ENCODE measurements at places on chromosomes 12 and 14.

DNA sequence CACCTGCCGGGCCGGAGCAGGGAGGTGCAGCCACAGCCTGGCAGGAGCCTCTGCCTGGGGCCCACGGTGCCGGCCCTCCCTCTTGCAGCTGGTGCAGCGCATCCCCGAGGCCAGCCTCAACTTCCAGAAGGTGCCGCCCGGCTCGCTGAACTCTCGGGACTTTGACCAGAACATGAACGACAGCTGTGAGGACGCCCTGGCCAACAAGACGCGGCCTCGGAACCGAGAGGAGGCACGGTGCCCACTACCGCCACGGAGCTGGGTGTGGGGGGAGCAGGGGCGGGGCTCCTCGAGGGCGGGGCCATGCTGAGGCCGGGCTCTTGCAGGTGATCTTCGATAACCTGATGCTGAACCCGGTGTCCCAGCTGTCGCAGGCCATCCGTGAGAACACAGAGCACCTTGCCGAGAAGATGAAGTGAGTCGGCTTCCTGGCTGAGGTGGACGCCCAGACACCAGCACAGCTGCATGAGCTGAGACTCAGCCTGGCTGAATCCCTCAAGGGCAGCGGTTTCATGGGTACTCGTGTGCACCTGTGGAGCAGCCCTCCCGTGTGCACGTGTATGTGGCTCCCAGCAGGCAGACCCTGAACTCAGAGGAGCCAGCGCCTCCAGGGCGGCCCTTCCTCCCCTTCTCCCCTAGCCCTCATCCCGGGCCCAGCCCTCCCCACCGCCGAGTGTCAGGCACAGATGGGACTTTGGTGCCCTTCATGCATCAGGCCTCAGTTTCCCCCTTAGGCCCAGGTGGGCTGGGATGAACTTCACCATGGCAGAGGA lies 28.6 kb downstream of the CEP170B start:
- DNase-seq = no peak

DNA sequence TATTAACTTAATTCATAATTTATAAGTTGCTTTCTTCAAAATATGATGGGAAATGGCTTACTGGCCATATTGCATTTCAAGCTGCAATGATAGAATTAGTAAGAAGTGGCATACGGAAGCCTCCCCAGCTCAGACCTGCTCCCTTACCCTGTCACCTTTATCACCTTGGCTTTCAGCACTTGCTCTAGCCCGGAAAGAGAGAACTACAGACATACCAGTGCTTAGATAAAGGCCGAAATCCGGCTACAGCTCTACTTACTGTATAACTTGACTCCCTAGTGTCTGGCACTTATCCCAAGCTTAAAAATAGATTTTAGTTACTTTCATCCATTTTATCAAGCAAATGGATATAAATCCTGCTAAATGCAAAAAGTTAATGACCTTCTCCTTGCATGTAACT lies 42.5 kb downstream of the PKP2 start:
- DNase-seq = no peak

- no peak for DNase-seq
Observed at GRCh38 chr14:105534586-105534985, 8.2 kb downstream of the TMEM121 start.

GRCh38 chr12:94749890-94750289 lies 99.5 kb upstream of the TMCC3 start:
- no peak for DNase-seq

- DNase-seq = no peak
Observed at GRCh38 chr12:121804417-121805111, 755 bp downstream of the SETD1B start.

DNA sequence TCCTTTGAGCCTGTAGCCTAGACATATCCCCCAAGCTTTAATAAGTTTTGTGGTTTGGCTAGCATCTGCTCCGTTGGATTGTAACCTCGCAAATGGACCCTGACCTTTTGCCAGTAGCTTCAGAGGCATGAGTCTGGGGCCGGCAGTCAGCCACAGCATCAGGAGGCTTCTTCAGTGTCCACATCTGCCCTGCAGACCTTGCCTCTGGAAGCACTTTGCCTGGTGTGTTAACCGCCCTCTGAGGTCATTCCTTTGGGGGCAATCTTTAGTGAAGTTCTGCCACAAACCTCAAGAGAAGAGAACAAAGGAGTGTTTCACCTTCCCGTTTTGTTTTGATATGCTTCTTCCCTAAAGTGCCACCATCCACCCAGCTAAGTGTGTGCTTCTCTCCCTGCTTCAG lies 71.4 kb downstream of the GNS start:
- no peak for DNase-seq

DNA sequence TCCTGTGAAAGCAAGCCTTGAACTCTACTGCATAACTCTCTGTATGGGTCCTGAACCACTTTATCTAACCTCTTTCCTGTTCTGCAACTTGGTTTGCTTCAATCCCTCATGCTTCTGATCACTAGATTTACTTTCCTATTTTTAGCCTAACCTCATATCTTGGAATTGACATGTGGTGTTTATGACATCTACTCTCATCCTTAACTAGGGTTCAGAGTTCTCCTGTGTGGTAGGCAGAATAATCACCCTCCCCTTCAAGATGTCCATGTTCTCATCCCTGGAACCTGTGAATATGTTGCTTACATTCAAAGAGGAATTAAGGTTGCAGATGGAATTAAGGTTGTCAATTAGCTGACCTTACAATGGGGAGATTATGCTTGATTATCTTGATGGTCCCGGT lies 67.4 kb upstream of the STXBP6 start:
- DNase-seq = no peak

DNA sequence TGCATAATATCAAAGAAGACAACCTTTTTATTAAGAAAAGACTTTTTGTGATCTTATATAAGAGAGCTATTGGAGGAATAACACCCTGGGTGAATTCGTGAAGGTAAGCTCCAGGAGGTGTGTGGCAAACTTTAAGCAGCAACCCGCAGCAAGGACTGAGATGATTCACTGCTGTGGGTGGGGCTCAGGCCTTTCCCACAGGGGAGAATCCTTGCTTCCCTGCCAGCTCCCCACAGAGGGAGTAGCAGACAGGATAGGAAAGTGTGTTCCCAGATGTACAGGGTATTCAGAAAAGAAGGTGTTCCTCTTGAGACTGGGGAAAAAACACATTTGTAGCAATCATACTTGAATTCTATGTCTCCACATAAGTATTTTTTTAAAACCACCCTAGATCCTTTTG lies 9.2 kb downstream of the NDUFA12 start:
- DNase-seq = no peak

- no peak for DNase-seq
Observed at GRCh38 chr14:95267306-95267705, 52.4 kb downstream of the CLMN start.

DNA sequence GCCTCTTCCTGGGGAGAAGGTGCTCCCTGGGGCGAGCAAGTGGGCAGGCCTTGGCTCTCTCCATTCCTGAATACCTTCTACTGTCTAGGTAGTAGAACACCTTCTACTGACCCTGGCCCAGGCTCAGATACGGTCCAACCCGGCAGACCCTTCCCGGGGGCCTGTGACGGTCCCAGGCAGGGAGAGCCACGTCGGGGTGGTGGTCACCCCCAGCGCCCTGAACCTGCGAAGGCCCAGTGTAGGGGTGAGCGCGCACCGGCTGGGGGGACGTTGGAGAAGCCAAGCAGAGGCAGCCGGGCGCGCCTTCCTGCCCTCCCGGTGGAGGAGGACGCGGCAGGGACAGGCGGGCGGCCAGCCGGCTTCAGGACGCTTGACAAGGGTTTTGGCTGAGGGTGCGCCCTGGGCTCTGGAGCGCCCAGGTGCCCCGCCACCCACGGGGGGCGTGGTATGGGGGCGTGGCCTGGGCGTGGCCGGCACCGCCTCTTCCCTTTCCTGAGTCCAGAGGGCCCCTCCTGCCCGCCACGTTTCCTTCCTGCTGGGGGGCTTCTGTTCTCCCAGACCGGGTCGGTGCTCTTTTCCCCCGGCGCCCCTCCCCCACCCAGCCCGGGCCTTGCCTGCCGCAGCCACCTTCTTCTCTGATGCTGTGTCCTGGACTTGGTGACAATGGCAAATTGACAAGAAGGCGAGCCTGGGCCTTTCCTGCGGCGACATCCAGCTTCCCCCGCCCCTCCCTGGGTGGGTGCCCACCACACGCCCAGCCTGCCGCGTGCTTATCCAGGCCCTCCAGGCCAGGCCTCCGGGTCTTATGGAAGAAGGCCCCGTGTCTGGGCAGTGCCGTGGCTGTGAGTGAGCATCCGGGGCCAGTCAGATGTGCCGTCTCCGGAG lies 24.5 kb upstream of the PPP1R13B start:
- peak; percentile 43 for DNase-seq

- DNase-seq = no peak
Observed at GRCh38 chr14:102234331-102235264, 70.4 kb downstream of the MOK start.

DNA sequence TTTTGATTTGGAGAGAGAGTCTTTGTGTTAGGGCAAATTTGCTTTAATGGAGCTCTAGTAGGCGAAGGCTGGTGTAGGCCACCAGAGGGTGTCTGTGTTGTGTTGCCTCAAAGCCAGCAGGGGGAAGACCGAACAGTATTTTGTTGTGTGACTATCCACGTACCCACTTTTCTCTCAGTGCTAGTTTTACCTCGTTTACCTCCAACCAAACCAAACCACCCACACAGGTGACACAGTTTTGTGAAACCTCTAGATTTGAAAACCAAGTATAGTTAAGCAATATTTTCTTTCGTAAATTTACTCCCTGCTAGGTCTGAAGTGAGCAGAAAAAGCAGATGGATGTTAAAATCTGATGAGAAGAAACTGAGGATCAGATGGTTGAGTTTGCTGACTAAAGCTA lies 36.3 kb upstream of the NPFF start:
- DNase-seq = peak; percentile 2

GRCh38 chr12:108657130-108657745 lies 23.5 kb upstream of the SELPLG start:
- DNase-seq = no peak

DNA sequence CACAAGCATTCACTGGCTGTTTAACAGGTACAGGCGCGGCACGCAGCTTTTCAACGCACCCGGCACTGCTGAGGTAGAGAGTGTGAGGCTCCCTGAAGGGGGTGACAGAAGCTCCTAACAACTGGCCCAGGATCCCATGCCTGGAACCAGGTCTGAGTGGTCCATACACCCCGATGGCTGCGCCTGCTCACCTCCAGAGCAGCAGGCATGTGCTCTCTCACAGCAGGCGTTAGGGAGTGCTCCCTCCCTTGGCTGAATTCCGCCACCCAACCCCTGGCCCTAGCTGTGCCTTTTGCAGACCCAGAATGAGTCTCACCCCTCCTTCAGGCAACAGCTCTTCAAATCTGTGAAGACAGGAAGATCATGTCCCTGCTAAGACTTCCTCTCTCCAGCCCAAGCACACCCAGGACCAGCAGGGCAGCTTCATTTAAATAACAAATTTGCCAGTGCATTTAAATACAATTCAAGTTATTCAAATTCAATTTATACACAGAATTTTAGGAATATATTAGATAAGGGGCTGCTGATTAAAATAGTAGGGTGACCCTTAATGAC lies 86.0 kb downstream of the SETD3 start:
- DNase-seq = no peak

- DNase-seq = no peak
Observed at GRCh38 chr12:6236641-6236940, 36.4 kb downstream of the CD9 start.

DNA sequence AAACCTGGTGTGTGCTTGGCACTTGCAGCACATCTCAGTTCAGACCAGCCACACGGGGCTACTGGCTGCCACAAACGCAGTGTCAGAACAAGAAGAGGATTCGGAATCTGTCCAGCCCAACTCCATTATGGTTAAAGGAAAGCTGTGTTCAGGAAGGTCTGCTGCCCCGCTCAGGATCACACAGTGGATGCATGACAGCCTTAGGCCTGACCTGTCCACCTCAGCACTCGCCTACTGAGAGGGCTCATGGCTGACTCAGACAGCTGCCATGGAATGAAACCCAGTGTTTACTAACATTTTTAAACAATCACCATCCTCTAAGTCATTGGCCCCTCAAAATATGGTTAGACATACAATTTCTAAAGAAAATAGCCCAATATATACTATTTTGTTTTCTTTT lies 5.6 kb upstream of the NIN start:
- DNase-seq = no peak

DNA sequence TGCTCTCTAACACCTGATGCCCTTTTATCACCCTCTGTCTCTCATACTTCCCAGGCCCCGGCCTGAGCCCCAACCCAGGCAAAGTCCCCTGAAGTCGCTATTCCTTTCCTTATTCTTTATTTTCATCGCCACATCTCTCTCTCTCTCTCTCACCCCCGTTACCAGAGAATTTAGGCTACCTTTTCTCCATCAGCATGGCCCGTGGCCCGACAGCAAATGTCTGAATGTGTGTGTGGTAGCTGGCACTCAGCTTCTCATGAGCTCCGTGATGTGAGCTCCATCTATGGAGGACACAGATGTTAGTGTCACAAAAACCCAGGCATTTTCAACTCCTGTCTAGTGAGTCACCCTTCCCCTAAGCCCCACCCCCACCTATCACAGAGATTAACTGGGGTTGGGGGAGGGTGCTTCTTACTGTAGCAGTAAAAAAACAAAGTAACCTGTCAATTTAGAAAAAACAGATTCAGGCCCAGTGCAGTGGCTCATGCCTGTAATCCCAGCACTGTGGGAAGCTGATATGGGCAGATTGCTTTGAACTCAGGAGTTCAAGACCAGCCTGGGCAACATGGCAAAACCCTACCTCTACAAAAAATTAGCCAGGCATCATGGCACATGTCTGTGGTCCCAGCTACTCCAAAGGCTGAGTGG lies 53.8 kb downstream of the VCPKMT start:
- DNase-seq = peak; percentile 70

DNA sequence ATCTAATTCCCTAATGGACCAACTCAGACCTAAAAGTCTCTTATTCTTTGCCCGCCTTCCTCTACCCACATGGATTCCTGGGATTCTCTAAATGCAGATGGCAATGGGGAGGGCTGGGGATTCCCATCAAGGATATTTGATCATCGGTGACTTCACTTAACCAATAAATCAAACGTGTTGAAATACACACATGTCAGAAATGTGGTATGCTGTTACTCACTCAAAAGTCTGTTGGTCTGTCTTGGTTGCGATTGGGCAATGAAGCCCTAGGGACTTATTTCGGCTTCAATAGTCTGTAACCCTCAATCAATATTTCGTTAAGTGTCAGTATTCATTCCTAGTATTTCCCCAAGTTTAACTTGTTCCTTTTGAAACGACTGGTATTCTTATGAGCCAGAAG lies 117.2 kb upstream of the DIO3 start:
- no peak for DNase-seq

GRCh38 chr12:42585841-42586216 lies 3.7 kb downstream of the PRICKLE1 start:
- no peak for DNase-seq

GRCh38 chr12:119512772-119513497 lies 80.6 kb upstream of the TMEM233 start:
- no peak for DNase-seq

DNA sequence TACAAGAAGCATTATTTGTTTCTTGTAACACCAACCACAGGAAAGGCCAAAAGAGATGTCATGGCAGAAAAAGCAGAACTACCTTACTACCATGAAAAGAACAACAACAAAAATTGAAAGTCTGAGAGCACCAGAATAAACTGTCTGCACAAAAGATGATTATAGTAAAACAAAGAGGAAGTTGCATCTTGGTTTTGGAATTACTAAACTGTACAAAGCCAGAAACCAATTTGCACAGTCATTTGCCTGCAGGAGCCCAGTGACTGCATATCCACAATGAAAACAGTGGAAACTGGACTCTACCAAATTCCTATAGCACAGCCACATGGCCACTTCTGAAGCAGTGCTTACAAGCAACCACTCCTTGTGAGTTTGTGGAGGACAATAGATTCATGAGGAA lies 276.2 kb downstream of the SSPN start:
- no peak for DNase-seq

- no peak for DNase-seq
Observed at GRCh38 chr12:5787828-5788227, 157.2 kb downstream of the ANO2 start.
